IMR-90 (cell line): ENCODE measurements at places on chromosomes 13 and 19. TPM values are rescaled to one million over a fixed set of nuclear protein-coding genes. Genes with fewer than 3 reads are reported as not detected.
A peak's percentile ranks its signal among the peaks of the same experiment; 100 is the strongest.

GRCh38 chr19:53871454-53871853 is 3.8 kb downstream of the MYADM start:
- no peak for DNase-seq

The GFY gene
- total RNA-seq, result not detected in 2 replicates

The CASP14 gene
- total RNA-seq, result not detected in 2 replicates

- no peak for DNase-seq
Measured at GRCh38 chr19:37991176-37991835, 84.3 kb downstream of the SIPA1L3 start.

- DNase-seq, result no peak
Measured at GRCh38 chr19:12720851-12721655, 2.7 kb downstream of the TNPO2 start.

The IL12RB1 gene
- not detected in 2 replicates for total RNA-seq

DNA sequence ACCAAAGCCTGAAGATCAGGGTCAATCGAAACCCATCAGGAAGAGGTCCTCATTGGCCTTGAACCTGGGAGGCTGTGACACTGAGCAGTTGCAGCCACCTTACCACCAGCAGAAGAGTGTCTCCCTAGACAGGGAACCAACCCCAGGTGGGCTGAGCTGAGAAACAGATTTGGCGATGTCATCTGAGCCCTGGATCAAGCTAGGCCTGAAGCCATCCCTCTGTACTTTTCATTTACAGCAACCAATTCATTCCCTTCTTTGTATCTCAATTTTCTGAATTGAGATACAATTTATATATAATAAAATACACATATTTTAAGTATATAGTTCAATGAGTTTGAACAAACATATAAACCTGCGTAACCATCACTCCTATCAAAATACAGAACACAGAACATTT is 14.6 kb downstream of the RHPN2 start:
- no peak for DNase-seq

DNA sequence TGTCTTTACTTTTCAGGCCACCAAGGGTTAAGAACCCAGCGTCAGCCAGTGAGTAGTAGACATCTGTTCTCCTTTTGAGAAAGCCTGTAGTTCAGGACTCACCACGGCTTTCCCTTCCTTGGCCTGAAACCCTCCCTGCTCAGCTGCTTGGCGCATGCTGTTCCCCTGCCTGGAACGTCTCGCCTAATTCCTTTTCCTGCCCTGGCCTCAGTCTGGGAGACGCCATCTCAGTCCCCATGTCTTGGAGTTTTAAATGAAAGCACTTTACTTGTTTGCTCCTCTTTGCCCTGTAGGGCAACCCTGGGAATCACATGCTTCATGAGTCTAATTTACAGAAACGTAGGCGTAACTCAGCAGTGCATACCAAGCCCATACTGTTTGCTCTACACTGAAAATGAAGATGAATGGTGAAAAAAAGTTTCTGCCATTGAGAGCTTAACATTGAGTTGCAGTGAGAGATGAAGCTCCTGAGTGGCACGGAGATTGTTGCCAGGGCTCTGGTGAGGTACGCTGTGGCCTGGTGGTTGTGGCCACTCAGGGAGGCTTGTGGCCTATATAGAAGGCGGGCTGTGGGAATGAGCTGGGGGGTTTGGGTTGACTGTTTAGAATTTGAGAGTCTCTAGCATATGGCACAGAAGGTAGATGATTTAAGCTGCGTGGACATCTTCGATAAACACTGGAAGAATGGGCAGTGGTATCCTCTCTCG is 52.8 kb downstream of the GATAD2A start:
- DNase-seq, result no peak

DNA sequence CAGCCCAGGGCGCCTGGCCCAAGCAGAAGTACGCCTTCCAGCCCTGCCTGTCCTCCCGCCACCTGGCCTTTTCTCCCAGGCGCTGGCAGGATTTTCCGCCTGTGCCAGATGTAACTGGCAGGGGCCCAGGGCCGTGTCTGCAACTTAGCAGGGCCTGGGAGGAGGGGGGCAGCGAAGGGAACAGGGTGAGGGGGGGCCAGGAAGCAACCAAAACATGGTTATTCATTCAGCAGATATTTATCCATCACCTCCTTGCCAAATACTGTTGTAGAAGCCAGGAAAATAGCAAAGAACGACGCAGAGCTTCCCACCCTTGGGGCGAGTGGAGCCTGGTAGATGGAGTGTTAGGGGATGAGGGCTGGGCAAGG is 5.6 kb downstream of the TLE6 start:
- peak; percentile 68 for DNase-seq

DNA sequence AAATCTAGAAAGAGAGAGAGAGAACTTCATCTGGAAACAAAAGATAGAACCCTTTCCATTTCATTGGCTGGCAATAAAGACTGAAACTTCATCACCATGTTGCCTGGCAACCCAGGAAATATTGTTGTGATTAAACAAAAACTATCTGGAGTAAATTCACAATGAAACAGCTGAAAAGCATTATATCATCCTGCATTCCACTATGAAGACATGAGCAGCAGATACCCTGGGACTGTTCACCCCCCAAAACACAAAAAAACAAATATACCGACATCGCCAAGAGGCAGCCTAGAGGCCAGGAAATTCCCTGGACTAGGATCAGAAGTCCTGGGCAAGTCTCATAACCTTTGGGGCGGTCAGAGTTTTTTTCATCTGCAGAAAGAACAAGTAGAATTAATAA is 158.3 kb downstream of the FOXO1 start:
- no peak for DNase-seq

DNA sequence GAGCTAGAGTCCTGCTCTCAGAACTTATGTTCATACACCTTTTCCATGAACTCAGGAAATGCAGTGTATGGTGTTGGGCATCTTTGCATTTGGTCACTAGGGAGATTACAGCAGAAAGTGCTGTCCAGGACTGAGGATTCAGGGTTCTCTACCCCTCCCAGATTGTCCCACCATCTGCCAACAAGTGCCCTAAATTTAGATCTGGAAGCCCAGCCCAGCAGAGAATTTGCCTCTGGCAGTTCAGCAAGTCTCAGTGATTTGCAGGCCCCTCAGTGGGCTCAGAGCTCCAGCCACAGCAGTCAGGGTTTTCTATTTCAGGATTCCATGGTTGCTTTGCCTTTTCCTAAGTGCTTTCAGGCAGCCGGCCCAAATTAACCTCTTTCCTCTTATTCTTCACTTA is 23.4 kb downstream of the CNFN start:
- DNase-seq, result no peak

- no peak for DNase-seq
Measured at GRCh38 chr13:95226932-95227695, 74.1 kb downstream of the ABCC4 start.

The SETDB2 gene
- total RNA-seq, result 5.7 and 8.6 TPM in 2 replicates

The SIGLEC10 gene
- not detected in 2 replicates for total RNA-seq

DNA sequence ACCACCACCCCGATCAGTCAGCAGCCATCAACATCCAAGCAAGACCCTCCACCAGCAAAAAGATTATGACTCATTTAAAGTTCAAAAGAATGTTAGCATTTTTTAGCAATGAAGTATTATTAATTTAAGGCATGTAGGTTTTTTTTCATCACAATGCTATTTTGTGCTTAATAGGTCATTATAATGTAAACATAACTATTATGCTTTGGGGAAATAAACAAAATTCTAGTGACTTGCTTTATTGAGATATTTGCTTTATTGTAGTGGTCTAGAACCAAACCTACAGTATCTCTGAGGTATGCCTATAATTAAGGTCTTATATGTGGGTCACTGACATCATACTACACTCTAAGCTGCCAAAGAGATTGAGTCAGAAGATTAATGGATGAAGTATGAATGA is 20.0 kb downstream of the KLF12 start:
- DNase-seq, result peak; percentile 62

The SLITRK6 gene
- total RNA-seq, result 1.6 and 1.7 TPM in 2 replicates

DNA sequence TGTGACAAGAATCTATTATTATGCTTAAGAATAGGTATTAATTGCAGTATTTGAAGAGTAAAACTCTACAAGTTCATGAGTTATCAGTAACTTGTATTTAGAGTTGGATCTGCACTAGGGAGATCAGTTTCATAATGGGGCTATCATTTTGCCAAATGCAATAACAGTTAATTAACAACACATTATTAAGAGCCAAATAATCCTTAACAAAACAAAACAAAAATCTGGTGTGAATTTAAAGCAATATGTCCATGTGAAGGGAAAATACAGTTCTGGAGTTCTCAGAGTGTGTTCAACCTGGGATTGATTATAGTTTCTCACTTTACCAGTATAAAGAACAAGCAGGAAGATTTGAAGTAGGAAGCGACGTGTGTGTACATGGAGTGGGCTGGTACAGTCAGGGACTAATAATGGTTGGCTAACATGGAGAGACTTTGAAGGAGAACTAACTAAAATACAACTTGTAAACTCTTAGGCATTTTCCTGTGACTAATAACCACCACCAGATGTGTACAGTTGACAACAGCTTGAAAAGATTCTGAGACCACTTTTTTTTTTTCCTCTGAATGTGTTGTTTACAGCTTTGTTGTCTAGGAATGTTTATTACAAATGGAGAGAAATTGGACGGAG is 58.5 kb downstream of the POSTN start:
- peak; percentile 89 for DNase-seq

The PEX11G gene
- total RNA-seq, result 0.72 and 1.1 TPM in 2 replicates

DNA sequence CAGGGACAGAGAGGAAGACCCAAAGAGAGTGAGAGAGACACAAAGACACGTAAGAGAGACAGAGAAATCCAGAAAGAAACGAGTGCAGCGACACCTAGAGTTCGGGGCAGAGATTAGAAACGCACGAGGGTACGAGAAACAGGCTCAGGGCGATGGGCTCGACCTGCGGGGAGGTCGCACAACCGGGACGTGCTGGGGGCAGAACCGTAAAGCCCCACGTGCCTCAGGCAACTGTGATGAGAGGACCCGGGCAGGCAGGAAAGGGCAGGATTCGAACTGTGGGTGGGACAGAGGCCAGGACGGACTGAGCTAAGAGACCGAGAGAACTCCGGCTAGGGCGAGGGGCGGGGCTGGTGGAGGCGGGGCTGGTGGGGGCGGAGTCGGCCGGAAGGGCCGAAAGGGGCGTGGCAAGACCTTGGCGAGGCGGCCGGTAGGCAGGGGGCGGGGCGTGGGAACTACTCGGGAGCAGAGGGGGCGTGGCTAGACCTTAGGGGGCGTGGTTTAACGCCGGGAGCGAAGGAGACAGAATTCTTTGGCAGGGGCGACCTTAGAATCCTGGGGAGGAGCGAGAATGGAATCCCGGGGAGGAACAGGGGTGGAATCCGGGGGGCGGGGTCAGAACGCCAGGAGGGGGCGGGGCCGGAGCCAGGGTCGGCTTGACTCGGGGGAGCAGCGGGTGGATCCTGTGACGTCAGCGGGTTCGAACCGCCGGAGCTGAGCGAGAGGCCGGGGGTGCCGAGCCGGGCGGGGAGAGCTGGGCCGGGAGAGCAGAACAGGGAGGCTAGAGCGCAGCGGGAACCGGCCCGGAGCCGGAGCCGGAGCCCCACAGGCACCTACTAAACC is at the start of gene NECTIN2:
NECTIN2 (plus strand) TSS at position 686 of the 843 bp plus-strand sequence. CDS start 229 bp downstream, outside the sequence.
- DNase-seq, result peak; percentile 98

- peak; percentile 14 for DNase-seq
Measured at GRCh38 chr13:30934381-30934780, 1.9 kb downstream of the TEX26 start.

DNA sequence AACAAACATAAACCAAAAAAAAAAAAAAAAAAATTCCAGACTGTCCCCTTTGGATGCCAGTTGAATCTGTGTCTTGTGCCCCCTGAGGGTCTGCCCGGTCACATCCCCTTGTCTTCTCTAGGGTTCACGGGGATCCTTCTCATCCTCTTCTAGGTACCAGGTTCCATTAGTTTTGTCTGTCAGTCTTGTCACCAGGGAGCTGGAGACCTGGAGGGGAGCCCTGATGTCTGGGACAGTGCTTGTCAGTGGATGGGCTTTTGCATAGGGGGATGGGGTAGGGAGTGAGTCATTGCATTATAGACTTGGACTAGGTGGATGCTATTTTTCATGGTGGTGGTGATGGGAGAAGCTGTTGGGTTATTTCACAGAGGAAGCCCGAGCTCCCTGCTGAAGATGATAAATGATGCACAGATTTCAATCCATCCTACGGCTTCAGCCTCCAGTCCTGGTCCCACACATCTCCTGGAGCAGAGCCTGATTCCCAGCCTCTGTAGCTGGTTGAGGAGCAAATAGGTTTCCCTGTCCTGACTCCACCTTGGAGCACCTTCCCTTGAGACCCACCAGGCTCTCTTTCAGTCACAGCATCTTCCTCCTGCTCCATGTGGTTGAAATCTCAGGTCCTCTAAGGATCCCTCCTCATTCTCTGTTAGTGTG is 26.0 kb downstream of the WTIP start:
- no peak for DNase-seq

The ZNF541 gene
- total RNA-seq, result not detected in 2 replicates

- DNase-seq, result peak; percentile 75
Measured at GRCh38 chr19:2266183-2266993, 10.2 kb upstream of the JSRP1 start.

DNA sequence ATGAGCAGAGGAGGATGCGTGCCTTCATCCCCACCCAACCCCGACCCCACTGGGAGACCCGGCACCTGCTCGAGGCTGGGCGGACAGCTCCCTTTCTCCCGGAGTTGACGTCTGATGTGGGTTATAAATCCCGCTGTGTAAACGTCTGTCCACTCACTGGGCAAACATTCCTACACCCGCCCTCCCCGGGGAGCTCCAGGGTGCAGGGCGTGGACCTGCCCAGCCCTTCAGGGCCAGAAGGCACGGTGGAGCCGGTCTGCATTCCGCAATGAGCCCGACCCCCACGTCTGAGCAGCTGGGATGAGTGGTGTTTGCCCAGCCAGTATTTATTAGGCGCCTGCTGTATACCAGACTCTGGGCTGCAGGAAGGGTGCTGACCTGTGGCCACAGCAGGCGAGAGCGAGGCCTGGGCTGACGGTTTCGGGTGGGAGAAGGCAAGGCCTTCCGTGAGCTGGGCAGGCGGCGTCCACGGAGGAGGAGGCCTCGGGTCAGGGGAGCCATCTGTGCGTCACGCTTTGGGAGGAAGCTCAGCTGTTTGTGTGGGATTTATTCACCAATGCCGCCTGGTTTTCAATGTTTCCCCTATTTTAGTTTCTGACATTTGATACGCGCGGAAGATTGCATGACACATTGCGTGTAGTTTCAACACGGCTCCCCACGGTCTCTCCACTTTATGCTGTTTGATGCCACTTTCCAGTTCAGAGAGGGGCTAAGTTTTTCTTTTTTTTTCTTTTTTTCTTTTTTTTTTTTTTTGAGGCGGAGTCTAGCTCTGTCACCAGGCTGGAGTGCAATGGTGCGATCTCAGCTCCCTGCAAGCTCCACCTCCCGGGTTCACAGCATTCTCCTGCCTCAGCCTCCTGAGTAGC is 2.0 kb downstream of the MISP start:
- peak; percentile 90 for DNase-seq

The CEACAM6 gene
- total RNA-seq, result not detected in 2 replicates

The KLK5 gene
- not detected in 2 replicates for total RNA-seq

DNA sequence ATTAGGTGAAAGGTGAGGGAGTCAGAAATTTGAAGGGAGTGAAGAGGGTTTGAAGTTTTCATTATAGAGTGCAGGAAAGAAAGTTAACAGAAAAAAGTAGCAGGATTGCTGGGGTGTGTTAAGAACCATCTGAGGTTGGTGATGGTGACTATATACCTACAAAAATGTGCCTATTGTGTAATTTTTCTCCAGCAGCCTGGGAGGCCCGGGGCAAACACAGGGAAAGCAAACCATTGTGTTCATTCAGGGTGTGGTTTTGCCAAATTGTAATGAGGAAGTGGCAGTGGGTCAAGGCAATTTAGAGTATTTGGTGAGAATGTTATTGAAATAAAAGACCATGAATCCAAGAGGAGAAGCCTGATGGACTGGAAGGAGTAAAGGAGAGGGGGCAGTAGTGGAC is 8.2 kb upstream of the SUCLA2 start:
- peak; percentile 51 for DNase-seq
